ENCODE measurements at places on chromosomes 2 and 18.

- no peak for DNase-seq
Measured at GRCh38 chr18:4284528-4284927, 170.6 kb downstream of the DLGAP1 start.

- no peak for DNase-seq
Measured at GRCh38 chr18:42473611-42474010, 518.6 kb downstream of the PIK3C3 start.

DNA sequence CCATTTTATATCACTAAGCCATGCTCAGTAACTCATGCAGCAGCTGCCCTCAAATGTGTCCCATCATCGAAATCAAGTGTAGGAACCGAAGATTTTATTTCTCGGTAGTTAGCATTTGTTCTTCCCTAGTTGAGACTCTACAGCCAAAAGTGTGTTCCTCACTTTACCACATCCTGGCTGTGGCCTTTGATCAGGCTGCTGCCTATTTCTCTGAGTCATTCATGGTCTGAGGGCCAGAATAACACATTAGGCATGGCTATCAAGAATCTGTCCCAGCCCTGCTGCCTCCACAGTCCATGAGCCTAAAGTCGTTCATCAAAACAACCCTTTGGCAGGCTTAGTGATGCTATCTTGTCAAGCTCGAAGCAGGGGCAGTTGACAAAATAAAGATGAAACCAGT is 300.1 kb downstream of the TDRD15 start:
- DNase-seq = no peak

GRCh38 chr18:12155996-12156395 is 62.4 kb downstream of the ANKRD62 start:
- no peak for DNase-seq

DNA sequence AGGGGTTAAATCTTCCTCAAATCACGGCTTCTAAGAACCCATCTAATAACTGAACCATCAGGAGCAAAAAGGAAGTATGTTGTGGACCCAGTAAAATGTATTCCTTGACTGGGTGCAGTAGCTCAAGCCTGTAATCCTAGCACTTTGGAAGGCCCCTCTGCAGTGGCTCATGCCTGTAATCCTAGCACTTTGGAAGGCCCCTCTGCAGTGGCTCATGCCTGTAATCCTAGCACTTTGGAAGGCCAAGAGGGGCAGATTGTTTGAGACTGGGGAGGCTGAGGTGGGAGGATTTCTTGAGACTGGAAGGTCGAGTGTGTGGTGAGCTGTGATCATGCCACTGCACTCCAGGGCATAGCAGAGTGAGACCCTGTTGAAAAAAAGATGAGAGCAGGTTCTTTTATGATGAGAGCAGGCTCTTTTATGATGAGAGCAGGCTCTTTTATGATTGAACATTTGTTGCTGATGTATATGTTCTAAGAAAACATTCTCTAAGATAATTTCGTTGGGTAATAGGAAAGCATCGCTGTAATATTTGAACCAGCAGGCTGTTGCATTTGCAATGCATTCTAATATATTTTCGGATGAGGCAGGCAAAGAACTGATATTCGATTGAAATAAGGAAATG is 3.5 kb upstream of the PARD6G start:
- no peak for DNase-seq

DNA sequence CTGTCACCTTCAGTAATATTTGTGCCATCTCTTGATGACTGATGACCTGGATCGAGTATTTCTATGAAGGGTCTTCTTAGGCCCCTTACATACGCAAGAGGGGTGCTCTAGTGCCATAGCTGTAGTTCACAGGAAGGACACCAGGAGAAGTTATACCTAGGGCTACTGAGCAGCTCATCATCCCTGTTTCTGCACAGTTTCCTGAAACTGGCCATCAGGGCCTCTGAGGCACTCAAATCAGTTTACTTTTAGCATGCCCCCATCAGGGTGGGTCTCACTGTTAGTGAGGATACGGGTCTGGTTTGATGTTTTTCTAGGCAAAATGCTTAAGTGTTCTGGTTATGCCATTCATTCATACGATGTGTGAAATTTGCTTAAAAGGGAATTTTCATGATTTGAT is 20.0 kb upstream of the FBLN7 start:
- DNase-seq = no peak

GRCh38 chr2:54611830-54612545 is 111.5 kb upstream of the EML6 start:
- no peak for DNase-seq

- DNase-seq = no peak
Measured at GRCh38 chr18:24491927-24492834, 31.7 kb downstream of the HRH4 start.

- DNase-seq = no peak
Measured at GRCh38 chr2:63738019-63738418, 103.7 kb upstream of the UGP2 start.

GRCh38 chr2:102101849-102102635 is 40.5 kb upstream of the IL1R1 start:
- no peak for DNase-seq

DNA sequence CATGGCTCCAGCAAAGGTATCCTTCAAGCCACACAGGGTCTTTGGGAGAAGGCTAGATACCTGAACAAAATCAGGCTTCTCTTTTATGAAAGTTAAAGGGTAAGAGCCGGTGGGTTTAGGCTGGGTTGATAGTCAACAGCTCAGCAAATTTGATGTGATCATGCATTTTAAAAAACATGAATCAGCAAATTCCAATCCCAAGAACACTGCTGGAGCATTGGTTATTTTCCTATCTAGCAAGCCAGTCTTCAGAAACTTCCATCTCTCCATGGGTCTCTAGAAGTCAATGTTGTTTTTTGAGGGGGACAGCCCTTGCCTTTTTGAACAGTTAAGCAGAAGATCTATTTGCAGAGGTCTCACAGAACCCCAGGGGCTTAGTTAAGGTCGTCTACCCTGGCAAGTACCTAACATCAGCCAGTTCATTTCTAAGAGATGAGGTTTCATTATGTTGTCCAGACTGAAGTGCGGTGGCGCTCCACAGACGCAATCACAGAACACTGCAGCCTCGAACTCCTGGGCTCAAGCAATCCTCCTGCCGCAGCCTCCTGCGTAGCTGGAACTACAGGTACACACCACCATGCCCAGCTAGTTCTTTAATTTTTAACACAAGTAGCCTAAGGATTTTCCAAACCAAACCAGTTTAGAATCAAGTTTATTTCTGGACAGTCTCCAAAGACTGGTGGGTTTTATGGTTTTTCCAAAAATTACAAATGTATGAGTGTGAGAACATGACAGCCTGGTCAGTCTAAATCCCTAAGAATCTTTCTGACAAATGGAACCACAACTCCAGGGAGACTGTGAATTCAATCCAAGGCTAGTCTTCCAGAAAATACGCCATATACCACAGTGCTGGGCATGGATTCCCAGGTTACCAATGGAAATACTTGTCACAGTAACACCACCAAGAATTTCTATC is 4.1 kb upstream of the ZCCHC2 start:
- no peak for DNase-seq

DNA sequence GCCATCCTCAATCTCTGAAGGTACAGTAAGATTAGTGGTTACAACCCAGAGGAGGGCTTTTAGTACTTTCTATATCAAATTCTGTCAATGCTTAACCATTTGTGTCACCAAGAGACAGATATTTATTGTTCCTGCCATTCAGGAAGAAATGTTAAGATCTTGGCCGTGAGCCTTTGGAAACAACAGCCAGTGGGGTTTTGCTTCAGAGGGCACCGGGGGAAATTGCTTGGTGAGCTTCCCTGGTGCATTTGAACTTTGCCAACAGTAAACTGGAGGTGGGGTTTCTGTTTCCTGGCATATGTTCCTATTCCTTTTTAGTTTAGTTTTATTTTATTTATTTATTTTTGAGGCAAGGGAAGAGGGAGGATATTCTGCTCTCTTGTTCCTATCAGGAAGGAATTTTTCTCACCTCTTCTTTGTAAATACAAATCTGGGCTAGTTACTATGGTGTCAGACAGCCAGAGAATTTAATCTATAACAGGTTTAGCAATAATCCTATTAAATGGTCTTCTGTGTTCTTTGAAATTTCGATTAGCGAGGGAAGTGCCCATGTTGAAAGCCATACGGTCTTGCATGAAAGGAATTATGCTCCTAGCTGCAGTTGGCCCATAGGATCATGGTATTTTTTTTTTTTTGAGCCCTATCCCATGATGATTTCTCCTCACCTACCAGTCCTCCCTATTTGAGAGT is 95.7 kb downstream of the MAIP1 start:
- DNase-seq = no peak

GRCh38 chr2:46850742-46851141 is 64.9 kb downstream of the MCFD2 start:
- no peak for DNase-seq

DNA sequence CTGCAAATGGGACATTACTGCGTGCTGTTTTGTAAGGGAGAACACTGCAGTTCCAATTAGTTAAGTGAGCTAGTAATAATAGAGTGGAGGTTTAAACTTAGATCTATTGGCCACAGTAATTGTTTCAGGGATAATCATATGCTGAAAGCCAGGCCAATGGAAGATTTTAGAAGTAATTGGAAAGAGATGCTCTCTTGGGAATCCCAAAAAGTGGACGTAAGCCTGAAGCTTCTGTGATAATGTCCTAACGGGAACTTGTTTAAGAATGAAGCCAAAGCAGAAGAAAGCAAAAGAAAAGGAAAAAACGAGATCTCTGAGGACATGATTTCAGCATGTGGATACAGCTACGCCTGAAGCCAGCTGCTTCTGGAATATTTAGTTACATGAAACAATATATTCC is 594.6 kb downstream of the SLC4A3 start:
- no peak for DNase-seq

DNA sequence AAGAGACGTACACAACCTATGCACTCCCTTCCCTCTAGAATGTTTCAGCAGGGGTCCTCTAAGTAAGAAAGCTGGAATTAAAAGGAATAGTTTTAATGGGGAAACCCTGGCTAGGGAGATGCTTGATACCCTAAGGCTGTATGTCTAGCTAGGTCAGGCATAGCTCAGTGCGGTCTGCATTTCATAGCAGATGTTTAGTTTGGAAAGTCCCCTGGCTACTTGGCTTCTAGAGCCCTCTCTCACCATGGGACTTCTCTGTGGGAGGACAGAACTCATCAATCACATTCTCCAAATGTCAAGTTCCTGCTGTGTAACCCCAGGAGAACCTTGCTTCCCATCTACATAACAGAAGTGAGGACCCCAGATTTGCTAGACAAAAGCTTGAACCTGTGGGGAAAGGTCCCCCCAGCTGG is 24.1 kb upstream of the ANXA4 start:
- no peak for DNase-seq

DNA sequence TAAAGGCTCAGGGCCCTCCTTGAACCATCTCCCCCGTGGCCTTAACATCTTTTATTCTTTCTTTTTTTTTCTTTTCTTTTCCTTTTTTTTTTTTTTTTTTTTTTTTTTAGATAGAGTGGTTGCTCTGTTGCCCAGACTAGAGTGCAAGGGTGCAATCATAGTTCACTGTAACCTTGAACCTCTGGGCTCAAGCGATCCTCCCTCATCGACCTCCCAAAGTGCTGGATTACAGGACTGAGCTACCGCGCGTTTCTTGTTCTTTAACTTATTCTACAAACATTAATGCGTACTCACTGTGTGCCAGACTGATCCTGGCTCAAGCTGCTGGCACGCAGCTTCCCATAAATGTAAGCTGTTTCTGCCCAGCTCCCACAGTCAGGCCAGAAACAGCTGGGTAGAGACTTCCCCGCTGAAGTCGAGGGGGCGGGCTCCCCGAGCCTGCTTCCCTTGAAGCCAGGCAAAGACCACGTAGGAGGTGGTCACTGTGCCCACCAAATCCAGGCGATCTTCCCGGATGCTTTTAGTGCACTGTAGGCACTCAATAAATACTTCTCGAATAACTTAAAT is 29.2 kb upstream of the ATP6V1B1 start:
- no peak for DNase-seq

DNA sequence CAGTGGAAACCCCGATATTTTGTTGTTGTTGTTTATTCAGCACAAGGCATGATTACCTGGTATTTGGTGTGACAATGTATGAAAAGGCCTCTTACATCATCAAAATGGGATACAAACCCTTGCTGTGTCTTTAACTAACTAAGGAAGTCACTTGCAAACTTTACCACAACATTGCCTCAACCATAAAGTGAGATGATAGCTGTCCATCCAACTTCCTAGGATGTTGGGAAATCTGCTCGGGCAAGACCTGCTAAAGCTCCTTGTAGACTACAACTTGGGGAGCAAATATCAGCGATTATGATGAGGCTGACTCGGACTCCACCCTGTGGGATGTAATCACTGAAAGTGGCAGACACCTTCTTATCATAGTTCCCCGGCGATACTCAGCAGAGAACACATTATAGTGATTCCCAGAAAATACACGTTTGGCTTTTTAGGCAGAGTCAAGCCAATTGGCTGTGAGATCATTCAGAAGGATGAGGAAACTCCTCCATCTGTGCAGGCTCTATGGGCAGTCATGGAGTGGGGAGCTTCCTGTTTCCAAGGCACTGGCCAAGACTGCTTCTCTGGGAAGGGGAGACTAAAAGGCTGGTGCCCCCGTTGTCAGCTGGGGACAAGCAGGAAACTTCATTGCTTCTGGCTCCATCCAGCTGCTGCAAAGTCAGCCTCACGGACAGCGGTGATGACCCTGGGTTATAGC is 289.0 kb downstream of the RNF144A start:
- DNase-seq = no peak

DNA sequence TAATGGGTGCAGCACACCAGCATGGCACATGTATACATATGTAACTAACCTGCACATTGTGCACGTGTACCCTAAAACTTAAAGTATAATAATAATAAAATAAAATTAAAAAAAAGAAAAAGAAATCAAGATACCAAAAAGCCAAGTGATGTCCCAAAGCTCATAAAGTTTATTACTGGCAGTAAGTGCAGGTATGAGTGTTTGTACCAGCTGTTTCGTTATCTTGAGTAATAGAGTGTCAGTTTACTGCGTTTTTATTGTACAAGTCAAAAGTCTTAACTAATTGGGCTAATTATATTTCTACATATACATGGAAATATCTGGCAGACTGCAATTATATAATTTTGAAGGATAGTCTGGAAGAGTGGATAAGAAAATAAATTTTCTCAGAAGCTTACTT is 41.8 kb downstream of the MFSD6 start:
- DNase-seq = no peak

DNA sequence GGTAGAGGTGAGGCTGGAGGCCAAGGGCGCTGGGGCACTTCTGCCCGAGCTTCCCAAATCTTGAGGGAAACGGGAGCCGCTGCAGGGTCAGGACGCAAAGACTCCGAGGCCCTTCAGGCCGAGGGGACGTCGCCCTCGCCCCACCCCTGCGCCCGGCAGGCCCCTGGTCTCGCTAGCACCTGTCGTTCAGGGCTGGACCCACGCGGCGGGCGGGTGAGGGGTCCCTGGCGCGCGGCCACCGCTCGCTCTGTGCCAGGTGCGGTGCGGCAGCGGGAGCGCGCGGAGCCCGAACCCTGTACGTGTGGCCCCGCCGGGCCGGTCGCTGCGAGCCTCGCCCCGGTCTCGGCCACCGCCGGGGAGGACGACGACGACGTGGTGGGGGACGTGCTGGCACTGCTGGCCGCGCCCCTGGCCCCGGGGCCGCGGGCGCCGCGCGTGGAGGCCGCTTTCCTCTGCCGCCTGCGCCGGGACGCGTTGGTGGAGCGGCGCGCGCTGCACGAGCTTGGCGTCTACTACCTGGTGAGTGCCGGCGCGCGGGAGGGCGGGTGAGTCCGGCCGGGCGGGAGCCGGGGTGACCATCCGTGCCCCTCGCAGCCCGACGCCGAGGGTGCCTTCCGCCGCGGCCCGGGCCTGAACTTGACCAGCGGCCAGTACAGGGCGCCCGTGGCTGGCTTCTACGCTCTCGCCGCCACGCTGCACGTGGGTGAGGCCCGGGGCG is 4.9 kb downstream of the ERFE start:
- DNase-seq = no peak

- no peak for DNase-seq
Measured at GRCh38 chr2:96249654-96250053, 16.1 kb downstream of the TMEM127 start.

Measured in esophagus squamous epithelium (tissue), 5 donors.